ENCODE measurements at places on chromosomes 11 and 22. TPM values are rescaled to one million over a fixed set of nuclear protein-coding genes. Genes with fewer than 3 reads are reported as not detected.

FOXRED1 gene
- 73.2 TPM for total RNA-seq

SERPIND1 gene
- not detected for total RNA-seq

CHRDL2 gene
- not detected for total RNA-seq

ART1 gene
- total RNA-seq: not detected

SPINDOC gene
- total RNA-seq: 96.4 TPM

TRIM48 gene
- total RNA-seq: 0.43 TPM

PRAME gene
- total RNA-seq: 11.8 TPM

TEX12 gene
- total RNA-seq: not detected

PATE2 gene
- total RNA-seq: not detected

HTATIP2 gene
- total RNA-seq: not detected

HBE1 gene
- total RNA-seq: not detected

TRPM5 gene
- total RNA-seq: not detected

OR2AG1 gene
- not detected for total RNA-seq

CFAP300 gene
- not detected for total RNA-seq

SLCO2B1 gene
- not detected for total RNA-seq

PPFIBP2 gene
- 12.4 TPM for total RNA-seq

P2RY2 gene
- total RNA-seq: not detected

ELFN2 gene
- not detected for total RNA-seq

CAPN1 gene
- 128 TPM for total RNA-seq

TENM4 gene
- total RNA-seq: 18.6 TPM

NPAS4 gene
- not detected for total RNA-seq

TPBGL gene
- not detected for total RNA-seq

FUT4 gene
- total RNA-seq: not detected

TBX1 gene
- 15.4 TPM for total RNA-seq

FXYD6 gene
- not detected for total RNA-seq

KDM4D gene
- total RNA-seq: 2.7 TPM

CEND1 gene
- total RNA-seq: 0.74 TPM

All from G401 (cell line).